GM10248 (cell line): ENCODE measurements at places on chromosomes 7 and 10.

- no peak for DNase-seq
Observed at GRCh38 chr7:96211954-96212353, 109.9 kb downstream of the SLC25A13 start.

- no peak for DNase-seq
Observed at GRCh38 chr7:50412973-50413372, 37.2 kb downstream of the FIGNL1 start.

DNA sequence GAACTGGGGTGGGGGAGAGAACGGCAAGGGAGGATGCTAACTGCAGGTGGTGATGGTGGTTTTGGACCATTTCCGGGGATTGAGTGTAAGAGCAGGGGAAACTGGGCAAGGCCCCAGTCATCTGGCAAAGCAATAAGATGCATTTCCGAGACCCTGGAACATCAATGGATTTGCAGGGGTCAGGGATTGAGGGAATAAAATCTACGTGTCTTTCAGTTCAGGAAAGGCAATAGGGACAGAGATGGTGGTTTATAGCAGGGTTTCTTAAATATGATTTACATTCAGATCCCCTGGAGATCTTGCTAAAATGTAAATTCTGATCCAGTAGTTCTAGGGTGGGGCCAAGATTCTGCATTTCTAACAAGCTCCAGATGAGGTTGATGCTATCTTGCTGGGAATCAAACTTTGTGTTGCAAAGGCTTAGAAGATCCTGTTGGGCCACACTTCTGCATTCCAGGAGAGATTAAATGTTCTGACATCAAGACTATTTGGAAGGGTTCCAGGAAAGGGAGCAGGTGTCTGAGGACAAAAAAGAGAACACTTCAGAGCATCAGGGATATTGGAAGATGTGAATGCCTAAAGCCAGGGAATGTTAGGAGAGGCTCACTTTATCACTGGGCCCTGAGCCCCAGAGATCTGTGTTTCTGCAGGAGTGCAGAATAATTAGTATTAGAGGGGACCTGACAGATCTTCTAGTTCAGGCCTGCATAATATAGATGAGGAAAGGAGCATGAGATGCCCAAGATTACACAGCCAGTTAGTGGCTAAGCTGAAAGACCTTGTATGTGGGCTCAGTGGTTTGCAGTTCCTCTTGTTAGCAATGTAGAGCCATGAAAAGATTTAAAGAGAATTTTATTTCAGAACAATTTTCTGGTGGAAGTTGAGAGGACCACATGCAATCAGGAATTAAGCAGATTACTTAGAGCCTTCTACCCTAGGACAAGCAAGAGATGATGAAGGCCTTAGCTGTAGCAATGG, 32.4 kb downstream of the BLNK start:
- no peak for DNase-seq

DNA sequence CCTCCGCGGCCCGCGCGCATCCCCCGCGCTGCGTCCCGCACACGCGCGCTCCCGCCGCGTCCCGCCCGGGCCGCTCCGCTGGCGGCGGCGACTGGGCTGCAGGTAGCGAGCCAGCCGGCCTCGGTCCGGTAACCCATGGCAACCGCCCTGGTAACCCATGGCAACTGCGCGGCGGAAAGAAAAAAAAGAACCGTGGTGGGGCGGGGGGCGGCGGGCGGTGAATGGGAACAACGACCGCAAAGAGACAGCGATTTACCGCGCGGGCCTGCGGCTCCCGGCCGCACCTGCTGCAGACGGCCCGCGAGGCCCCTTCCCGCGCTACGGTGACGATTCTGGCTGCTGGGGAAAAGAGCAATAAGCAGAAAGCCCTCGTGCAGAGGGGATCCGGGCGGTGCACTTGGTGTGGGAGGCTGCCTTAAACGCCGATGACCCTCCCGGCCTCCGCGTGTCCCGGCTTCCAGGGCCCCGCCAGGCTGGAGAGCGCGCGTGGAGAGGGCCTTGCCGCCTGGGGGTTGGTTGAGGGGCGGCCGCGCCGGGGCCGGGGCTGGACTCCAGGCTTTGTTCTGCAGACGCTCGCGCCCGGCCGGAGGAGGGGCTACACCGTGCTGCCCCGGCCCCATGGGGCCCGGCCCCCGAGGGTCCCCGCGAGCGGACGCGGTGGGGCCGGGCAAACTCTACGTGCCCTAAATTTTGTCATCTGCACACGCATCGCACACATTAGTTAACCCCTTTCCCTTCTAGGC, 84.7 kb downstream of the SNX10 start:
- DNase-seq: peak; percentile 36

GRCh38 chr7:127478024-127478355, 85.5 kb upstream of the ZNF800 start:
- DNase-seq: no peak

GRCh38 chr7:114956702-114957101, 34.8 kb downstream of the MDFIC start:
- DNase-seq: no peak
